Occipital lobe (tissue), 3 donors: ENCODE measurements at places on chromosomes 7 and 10.

- no peak for DNase-seq
Observed at GRCh38 chr7:7323352-7323751, 141.0 kb downstream of the C1GALT1 start.

DNA sequence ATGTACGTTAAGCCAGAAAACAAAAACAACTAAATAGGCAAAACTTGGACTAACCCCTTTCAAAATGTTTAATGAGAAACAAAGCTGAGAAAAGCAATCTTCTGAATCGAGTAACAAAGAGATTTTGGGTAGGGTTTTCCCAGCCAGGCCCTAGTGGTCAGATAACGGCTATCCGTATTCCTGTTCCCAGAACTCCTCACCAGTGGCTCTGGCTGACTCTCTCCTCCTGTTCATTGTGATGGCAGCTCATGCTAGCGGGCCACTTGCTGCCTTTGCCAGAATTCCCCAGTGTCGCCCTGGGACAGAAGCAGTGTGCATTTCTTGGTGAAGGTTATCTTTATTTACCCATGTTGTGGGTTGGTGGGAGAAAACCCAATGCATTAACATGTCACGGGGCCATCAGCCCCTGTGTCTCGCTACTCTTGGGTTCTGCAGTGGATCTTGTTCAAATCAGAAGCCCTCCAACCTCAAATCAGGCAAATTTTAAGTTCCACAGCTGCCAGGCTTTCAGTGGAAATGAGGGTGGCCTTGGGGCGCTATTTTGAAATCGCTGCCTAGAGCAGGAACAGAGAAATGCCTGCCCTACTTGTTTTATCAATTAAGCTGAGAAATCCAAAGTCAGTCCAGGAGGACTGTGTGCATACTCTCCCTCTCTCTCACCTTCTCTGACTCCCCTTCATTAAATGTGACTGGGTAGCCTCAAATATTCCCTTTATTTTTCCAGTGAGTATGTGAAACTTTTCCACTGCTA, 164.5 kb upstream of the NPVF start:
- DNase-seq = no peak

DNA sequence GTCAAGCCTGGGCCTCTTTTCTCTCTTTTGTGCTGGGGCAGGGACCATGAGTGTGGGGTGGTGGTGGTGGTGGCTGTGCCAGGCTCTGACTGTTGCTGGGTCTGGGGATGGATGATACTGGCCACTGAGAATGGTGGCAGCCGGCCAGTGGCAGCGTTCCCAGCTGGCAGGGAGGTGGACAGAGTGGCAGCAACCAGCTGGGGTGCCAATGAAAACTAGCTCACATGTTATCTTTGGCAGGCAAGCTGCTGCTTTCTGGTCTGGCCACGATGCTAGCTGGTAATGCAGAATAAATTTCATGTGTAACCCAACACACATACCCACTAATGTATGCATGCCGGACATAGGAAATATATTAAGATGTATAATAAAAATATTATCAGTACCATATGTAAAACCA, 95.0 kb upstream of the SLC26A5 start:
- peak; percentile 89 for DNase-seq

DNA sequence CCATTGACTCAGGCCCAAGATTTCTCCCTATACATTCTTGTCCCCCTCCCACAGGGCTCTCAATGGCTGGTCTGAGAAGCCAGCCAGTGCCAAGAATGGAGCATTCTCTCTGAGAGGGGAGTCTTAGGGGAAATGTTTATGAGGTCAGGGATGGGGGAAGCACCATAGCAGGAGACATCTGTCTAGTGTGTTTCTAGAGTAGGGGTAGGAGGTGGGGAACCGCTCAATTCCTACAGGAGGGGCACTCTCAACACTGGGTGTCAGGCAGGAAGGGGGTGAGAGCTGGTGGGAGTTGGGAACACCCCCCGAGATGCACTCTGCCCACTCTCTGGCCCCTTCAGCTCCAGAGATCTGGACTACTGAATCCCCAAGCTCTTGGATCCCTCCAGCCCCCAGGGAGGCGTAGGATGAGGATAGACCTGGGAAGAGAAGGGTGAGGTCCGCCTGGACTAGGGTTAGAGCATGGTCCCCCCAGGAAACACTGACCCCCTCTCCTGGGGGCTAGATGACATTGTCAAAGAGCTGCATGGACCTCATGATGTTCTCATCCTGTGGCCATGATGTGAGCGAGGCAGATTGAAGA, 8.7 kb upstream of the OGA start:
- DNase-seq = no peak

- no peak for DNase-seq
Observed at GRCh38 chr10:68251625-68252495, 19.9 kb upstream of the ATOH7 start.

GRCh38 chr10:120850911-120851865, at the start of gene WDR11:
WDR11 (plus strand) TSS chr10:120851362; CDS start chr10:120851421, 59 bp downstream.
- peak; percentile 88 for DNase-seq

DNA sequence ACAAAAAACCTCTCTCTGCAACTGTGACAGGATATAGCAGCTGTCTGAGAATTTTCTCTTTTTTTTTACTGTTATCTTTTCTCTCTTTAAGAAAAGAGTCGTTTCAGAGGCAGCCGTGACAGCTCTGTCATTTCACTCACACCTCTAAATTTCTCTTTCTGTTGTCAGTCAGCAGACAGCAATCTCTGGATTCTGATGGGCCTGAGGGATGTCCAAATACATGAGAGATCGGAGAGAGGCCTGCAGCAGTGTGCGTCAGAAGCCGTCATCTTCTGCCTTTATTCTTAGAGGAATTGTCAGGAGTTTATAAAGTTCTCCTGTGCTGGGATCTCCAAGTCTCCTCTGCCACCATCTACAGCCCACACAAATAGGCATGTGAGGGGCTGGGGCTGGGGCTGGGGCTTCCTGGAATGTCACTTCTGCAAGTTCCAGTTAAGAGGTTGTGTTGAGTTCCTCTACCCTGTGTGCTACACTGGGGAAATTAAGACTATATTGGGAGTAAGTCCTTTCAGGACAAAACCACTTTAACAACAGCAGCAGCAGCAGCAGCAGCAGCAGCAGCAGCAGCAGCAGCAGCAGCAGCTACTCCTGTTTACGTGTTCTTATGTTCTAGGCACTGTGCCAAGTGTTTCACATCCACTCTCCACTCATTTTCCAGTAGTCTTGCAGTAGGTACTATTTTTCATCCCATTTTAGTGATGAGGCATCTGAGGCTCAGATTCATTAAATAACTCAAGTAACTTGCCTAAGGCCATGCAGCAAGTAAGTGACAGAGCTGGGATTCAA, 541.3 kb downstream of the LRMDA start:
- no peak for DNase-seq

GRCh38 chr10:13717936-13718772, 131.4 kb downstream of the PRPF18 start:
- peak; percentile 42 for DNase-seq

GRCh38 chr10:31875608-31876007, 53.0 kb downstream of the ARHGAP12 start:
- no peak for DNase-seq

GRCh38 chr10:84329196-84329611, 815 bp downstream of the CCSER2 start:
- DNase-seq = peak; percentile 3

DNA sequence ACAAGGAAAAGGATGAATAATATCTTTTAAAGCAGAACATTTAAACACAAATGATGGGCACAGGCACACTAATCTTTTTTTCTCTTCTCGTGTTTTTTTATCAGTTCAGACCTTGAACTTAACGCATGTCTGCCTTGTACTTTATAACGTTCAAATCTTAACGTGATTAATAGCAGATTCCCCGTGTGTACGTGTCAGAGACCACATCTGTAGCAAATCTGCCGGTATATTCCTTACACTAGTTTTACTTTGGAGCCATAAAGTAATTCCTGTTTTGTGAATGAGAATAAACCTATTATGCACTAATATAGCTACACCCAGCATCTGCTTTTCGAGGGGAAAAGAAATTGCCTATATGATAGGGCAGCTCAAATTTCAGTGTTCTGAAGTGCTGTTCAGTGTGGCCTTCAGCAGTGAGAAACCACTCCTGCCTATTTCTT, 166.0 kb upstream of the TCF7L2 start:
- DNase-seq = no peak

- DNase-seq = no peak
Observed at GRCh38 chr7:29282819-29283414, 88.3 kb downstream of the CHN2 start.

DNA sequence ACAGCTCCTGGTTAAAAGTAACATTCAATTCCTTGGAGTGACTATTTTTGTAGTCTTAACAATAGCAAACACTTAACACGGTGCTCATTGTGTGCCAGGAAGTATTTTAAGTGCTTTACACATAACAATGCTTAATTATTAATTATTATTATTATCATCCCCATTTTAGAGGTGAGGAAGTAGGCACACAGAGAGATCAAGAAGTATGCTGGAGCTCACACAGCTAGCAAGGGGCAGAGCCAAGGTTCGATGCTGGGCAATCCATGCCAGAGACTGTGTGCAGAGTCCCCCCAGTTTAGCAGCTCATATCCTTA, 48.2 kb upstream of the SMNDC1 start:
- DNase-seq = no peak

GRCh38 chr10:119447823-119448546, 94.5 kb downstream of the RGS10 start:
- DNase-seq = no peak

DNA sequence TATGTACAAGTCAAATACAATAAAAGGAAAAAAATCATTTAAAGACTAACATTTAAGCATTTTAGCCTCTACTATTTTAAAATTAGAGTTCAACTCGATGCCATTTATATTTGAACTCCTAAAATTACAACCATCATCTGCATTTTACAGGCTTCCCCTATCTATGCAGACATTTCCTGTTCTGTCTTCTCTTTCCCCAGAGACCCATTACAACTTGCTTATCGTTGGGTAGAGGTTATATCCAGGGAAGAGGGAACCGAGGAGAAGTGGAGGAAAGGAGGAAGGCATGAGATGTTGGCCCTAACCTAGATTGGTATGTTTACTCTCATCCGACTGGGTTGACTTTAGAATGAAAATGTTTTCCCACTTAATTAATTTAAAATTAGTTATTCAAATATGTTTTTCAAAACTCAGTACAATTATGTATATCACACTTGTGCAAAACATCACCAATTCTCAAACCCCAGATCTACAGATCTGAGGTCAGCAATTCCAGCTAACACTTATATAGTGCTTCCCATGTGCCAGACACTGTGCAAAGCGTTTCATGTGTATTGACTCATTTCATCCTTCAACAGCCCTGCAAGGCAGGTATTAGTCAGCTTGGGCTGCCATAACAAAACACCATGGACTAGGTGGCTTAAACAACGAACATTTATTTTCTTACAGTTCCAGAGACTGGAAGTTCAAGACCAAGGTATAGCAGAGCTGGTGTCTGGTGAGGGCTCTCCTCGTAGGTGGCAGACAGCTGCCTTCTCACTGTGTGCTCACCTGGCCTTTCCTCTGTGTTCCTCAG, 27.3 kb upstream of the HERPUD2 start:
- DNase-seq = no peak

GRCh38 chr10:590721-591120, 98.7 kb downstream of the DIP2C start:
- DNase-seq = no peak

GRCh38 chr10:123180101-123181090, 26.2 kb downstream of the BUB3 start:
- no peak for DNase-seq

GRCh38 chr10:124722798-124723783, 21.1 kb downstream of the FAM53B start:
- DNase-seq = no peak

- no peak for DNase-seq
Observed at GRCh38 chr7:30726296-30727006, 25.5 kb upstream of the INMT start.

GRCh38 chr7:124413029-124413428, 352.6 kb downstream of the GPR37 start:
- DNase-seq = no peak

DNA sequence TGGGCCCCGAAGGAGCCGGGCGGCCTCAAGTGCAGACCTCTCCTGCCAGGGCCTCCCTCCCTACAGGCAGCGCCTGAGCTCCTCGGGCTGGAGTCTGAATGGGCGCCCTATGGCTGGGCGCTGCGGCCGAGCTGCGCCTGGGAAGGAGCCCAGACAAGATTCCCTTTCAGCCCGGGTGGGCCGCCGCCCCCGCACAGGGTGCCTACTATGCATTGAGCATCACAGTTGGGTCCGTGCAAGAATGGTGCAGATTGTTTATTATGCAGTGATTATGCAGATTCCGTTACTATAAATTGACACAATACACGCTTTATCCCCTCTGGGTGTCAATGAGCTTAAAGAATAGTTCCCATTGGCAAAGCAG, 77.2 kb upstream of the PDGFA start:
- DNase-seq = peak; percentile 72

DNA sequence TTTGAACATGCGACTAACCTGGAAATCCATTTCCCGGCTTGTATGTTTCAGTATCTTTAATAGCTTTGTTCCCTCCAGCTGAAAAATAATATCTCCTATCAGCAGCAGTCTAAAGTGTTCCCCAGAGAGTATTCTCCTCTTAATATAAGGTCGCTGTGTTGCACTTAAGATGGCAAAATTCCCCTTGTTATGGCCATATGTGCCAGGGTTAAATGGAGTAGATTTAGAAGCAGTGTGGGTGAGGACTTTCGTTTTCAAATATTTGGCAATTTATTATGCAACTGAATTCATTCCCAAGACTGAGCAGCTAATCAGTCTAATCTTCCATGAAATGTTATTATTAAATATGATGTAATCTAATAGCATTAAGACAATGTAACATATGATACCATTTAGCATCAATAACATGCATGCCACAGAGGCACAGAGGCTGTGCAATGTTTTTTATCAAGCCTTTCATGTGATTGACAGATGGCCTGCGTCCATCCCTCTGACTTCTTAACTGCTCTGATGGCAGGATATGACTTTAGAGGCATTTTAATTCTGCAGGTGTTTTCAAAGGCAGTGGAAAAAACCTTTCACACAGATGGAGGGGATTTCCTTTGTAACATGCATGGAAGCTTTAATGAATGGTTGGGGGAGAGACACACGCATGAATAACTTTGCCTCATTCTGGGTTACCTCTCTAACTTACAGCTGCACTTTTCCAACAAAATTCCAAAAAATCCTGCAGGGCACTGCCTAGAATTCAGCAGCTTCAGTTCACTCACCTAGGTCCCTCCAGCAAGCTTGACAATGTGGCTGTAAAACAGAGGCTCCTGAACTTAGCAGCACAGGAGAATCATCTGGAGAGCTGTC, 55.1 kb upstream of the ZPBP start:
- DNase-seq = no peak

GRCh38 chr10:1530871-1531517, 206.3 kb downstream of the ADARB2 start:
- DNase-seq = no peak

DNA sequence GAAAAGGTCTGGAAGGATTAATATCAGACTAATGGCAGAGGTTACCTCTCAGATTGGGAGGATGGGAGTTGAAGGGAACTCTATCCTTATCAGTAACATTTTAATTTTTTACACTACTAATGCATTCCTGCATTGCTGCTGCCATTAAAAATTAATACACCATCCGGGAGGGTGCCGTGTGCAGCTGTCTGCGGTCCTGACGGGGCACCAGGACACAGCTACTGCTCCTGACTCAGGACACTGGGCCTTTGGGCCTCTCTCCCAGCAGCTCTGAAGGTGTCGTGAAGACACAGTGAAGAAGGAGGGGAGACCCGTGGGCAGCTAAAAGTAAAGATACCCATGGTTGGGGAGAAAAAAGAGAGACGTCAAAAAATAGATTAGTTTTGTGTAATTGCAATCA, 23.4 kb upstream of the HK1 start:
- no peak for DNase-seq
